NCI-H460 (cell line): ENCODE measurements at places on chromosomes 5 and 9. TPM values are rescaled to one million over a fixed set of nuclear protein-coding genes. Genes with fewer than 3 reads are reported as not detected.

The GLRA1 gene
- total RNA-seq: not detected in 2 replicates

DNA sequence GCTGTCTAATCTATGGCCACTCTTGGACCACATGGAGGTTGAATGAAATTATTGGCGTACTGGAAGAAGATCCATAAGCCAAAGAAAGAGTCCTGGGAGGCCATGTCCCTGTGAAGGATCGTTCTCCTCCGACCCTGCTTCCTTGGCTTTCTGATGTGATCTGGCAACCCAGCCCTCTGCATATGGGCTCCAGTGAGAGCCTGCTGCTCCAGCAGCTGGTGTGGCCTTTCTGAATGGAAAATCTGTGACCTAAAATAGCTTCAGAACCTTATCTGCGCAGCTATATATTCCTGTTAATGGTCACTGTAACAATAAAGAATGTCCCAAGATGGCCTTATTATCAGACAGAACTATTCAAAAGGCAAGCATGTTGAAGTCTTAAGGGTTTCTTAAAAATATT lies 40.2 kb upstream of the PHF2 start:
- DNase-seq: no peak

DNA sequence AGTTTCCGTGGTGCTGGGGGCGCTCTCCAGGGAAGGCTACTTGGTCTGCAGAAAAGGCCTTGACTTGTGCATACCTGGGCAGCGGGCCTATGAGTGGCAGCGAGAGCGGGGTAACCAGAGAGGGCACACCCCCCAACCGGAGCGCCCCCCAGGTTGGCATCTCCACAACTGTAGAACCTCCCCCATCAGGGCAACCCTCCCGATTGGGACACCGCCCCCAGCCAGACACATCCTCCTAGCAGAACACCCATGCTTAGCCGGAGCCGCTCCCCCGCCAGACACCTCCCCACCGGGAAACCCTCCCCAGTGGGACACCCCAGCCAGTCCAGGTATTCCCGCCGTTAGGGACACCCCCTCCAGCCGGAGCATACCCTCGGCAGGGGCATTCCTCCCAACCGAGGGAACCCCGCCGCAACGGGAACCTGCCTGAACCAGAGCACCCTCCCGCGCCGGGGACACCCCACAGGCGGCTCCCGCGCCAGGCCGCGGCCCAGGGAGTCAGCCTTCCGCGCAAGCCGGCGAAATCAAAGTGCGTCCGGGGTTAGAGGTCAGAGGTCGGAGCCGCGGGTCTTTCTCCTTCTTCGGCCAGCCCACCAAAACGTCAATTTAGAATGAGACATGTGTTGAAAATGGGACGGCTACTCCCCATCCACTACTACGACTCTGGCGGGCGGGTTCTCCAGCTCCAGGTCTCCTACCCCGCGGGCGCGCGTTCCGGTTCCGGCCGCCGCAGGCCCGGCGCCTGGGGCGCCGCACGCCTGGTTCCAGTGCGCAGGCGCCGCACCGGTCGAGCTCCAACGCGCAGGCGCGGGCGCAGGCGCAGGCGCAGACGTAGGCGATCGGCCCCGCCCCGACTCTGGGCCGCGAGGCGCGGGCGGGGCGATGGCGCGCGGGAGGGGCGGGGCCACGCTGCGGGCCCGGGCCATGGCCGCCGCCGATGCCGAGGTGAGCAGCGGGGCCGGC lies at the start of gene EHMT1:
TSS of gene EHMT1 (plus strand) at position 901 of the 963 bp plus-strand sequence. CDS start at position 925, 24 bp downstream.
- DNase-seq: peak; percentile 86

DNA sequence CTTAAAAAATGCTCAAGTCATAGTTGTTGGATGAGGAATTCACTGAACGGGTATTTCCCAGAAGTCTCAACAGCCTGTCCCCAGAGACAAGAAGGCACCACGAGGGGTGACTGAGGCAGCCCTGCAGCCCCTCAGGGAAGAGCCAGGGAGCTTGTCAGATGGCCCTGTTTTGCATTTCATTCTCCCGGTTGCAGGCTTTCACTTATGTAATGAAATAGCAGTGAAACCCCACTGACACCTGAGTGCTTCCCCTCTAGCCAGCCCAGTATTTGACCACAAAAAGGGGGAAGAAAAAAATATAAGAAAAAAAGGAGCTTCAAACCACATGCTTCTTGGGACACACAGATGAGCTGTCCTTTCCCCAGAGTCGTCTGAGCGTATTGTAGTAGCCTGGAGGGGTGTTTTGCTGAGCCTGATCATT lies 75.3 kb upstream of the IL12B start:
- no peak for DNase-seq

DNA sequence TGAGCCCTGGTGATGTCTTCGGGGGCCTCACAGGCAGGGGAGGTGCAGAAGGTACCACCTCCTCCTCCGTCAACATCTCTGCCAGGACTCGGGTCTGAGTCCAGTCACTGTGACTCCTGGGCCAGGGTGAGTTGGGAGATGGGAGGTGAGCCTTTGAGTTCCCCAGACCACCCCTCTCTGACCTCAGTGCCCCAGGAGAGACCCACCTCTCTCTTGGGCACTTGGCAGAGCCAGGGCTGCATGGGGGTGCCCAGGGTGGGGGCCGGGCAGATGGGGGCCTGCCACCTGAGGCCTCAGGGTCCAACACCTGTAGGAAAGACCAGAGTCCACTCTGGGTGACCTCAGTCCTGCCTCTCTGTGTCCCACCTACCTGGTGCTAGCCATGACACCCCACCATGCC lies 6.8 kb downstream of the KIF12 start:
- DNase-seq: no peak

The ADGRD2 gene
- not detected in 2 replicates for total RNA-seq

The IL33 gene
- not detected in 2 replicates for total RNA-seq

The HSDL2 gene
- total RNA-seq: 42.3 and 42.4 TPM in 2 replicates

The TMEFF1 gene
- total RNA-seq: 0.42 and 1.5 TPM in 2 replicates

DNA sequence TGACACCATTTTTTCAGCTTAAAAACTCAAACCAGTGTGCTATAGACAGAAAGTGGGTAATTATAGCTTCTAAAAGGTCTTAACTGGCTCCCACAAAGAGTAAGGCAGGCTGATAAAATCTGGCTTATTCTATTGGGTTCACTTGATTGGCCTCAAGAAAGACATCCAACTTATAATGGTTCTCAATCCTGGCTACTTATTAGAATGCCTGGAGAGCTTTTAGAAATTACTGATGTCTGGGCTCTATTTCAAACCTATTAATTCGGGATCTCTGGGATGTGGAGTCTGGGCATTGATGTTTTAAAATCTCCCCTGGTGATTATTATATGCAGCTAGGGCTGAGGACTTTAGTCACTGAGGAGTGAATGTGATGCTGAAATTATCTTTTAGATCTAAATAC lies 188.0 kb downstream of the TARS1 start:
- no peak for DNase-seq

The SWI5 gene
- 48.0 and 54.0 TPM in 2 replicates for total RNA-seq

The SVEP1 gene
- 0.89 and 0.97 TPM in 2 replicates for total RNA-seq

GRCh38 chr5:66307647-66308241 lies 163.6 kb downstream of the SREK1 start:
- peak; percentile 75 for DNase-seq

The PPP3R2 gene
- not detected in 2 replicates for total RNA-seq

The LCNL1 gene
- total RNA-seq: not detected in 2 replicates

DNA sequence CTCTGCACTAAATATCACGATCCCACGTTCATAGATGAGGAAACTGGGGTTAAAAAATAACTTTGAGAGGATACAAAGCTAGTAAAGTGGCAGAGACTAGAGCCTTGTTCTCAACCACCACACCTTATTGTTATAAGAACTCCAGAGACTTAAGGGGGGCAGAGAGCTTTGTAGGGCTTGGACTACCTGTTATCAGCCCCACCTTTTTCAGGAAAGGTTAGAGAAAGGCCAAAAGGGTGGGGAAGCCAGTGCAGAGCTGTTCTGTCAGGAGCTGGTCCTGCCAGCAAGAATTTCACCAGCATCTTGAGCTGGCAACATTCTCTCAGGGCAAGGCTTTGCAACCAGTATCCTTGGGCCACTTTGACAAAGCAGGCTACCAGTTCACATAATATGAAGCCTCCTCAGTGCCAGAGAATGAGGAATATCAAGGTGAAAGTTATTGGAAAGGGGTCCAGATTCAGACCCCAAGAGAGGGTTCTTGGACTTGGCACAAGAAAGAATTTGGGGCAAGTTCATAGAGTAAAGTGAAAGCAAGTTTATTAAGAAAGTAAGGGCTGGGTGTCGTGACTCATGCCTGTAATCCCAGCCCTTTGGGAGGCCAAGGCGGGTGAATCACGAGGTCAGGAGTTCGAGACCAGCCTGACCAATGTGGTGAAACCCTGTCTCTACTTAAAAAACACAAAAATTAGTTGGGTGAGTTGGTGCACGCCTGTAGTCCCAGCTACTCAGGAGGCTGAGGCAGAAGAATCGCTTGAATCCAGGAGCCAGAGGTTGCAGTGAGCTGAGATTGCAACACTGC lies 66.2 kb upstream of the CLINT1 start:
- no peak for DNase-seq

- DNase-seq: no peak
These were observed 204.8 kb downstream of the HCN1 start for GRCh38 chr5:45491368-45491767.
